ENCODE measurements at places on chromosomes 12 and 14.

- peak; percentile 20 for DNase-seq
Observed at GRCh38 chr14:47278233-47278842, 397.1 kb downstream of the MDGA2 start.

DNA sequence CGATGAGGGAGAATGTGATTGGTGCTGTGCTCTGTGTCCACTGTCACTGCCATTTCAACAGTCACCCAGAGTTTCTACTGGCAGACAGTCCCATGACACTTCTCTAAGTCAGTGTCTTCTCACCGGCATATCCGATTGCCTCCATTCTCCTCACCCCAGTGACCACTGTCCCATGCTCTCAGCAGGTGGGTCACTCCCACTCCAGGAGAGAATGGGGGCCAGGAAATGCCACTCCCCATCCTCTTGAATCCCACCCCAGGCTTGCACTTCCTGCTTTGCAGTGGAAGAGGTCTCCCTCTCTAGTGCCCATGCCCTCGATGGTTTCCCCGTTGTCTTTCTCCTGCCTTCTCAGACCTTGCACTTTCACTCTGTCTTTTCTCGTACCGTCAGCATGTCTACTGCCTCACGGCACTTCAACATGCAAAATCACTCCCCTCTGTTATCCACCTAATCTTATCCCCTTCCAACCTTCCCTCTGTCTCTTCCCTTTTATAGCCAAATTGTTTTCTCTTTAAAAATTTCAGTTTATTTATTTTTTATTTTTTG, 2.2 kb upstream of the EP400 start:
- DNase-seq = no peak

- DNase-seq = no peak
Observed at GRCh38 chr14:92973261-92973797, 50.4 kb downstream of the CHGA start.

GRCh38 chr12:47328831-47329545, 249.2 kb upstream of the AMIGO2 start:
- no peak for DNase-seq

DNA sequence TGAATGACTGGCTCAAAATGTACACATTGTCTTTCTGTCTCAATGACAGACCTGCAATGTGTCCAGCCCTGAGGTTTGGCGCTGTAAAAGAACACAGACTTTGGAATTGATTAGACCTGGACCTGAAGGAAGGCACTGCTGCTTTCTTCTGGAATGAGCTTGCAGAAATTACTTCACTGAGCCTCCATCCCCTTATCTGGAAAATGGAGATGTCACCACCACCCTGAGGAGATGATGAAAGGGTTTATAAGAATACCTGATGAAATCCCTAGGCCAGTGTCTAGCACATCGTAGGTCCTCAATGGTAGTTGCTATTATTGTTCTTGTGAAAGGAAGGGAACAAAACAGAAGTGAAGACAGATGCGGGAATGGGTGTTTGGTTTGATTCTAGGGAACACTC, 9.7 kb upstream of the WSB2 start:
- DNase-seq = no peak

GRCh38 chr14:41663473-41663850, 56.8 kb downstream of the LRFN5 start:
- no peak for DNase-seq

GRCh38 chr12:45872446-45872845, 117.9 kb downstream of the SCAF11 start:
- no peak for DNase-seq

DNA sequence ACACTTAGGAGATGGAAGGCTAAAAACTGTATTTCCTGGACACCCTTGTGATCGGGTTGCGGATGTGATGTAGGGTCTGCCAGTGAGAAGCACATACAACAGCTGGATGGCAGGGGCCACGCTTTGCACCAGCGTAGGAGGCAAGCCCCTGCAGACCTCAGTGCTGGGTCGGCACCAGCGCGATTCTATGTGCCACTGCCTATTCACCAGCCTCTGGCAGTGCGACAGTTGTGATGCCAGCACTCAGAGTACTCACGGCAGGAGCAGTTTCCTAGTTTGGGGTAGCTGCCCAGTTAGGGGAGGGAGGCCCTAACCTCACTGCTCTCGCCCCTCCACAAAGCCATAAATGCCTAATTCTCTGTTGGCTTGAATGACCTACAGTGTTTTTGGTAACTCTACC, 31.6 kb downstream of the SPTLC2 start:
- DNase-seq = no peak
